Uterus (tissue), 4 donors: ENCODE measurements at places on chromosomes 2 and 18.

GRCh38 chr2:57809230-57809629, 237.4 kb upstream of the VRK2 start:
- H3K36me3 ChIP-seq = no peaks in the 10 kb centered on the region
- H3K27me3 ChIP-seq = no peaks in the 10 kb centered on the region
- no peaks in the 10 kb centered on the region for H3K4me1 ChIP-seq
- no peak for DNase-seq
- H3K4me3 ChIP-seq = no peak overlapping the region
- H3K27ac ChIP-seq = no peak overlapping the region

DNA sequence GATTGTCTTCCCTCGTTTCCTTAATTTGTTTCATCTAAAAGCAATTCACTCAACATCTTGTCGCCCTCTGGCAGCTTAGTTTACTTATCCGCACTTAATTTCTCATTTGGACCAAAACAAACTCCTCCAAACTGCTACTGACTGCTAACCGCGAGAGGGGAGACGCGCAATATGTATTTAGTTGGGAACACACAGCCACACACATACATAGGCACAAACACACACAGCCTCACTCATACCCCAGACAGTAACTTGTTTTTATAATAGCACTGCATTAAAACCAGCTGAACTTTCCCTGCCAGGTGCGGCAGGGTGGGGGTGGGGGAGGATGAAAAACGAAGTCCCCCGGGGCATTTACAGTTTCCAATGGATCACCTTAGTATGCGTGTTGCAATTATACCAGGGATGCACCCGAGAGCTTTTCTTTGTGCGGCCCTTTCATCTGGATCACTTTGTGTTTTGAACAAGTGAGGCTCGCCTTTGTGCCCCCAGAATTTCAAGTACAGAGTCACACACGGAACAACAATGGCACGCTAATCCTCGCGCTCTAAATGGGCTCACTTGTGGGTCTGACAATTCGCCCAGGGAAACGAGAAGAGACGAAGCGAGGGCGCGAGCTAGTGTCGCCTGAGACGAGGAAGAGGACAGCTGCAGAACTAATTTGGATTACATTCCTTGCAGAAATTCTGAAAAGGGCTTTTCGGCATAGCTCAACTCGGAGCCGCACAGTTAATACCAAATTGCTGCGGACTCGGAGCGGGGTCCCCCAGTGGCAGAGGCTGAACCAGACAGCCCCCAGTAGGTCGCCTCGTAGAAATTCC, 2.4 kb downstream of the ERBB4 start:
- H3K27me3 ChIP-seq = no peaks in the 10 kb centered on the region
- H3K4me3 ChIP-seq = no peak overlapping the region
- no peak for DNase-seq
- no peaks in the 10 kb centered on the region for H3K4me1 ChIP-seq

- no peaks in the 10 kb centered on the region for H3K36me3 ChIP-seq
- no peak overlapping the region for H3K27ac ChIP-seq
- H3K27me3 ChIP-seq = no peaks in the 10 kb centered on the region
- no peak for DNase-seq
- H3K4me1 ChIP-seq = no peaks in the 10 kb centered on the region
Measured at GRCh38 chr2:124343827-124344498, 318.9 kb downstream of the CNTNAP5 start.

DNA sequence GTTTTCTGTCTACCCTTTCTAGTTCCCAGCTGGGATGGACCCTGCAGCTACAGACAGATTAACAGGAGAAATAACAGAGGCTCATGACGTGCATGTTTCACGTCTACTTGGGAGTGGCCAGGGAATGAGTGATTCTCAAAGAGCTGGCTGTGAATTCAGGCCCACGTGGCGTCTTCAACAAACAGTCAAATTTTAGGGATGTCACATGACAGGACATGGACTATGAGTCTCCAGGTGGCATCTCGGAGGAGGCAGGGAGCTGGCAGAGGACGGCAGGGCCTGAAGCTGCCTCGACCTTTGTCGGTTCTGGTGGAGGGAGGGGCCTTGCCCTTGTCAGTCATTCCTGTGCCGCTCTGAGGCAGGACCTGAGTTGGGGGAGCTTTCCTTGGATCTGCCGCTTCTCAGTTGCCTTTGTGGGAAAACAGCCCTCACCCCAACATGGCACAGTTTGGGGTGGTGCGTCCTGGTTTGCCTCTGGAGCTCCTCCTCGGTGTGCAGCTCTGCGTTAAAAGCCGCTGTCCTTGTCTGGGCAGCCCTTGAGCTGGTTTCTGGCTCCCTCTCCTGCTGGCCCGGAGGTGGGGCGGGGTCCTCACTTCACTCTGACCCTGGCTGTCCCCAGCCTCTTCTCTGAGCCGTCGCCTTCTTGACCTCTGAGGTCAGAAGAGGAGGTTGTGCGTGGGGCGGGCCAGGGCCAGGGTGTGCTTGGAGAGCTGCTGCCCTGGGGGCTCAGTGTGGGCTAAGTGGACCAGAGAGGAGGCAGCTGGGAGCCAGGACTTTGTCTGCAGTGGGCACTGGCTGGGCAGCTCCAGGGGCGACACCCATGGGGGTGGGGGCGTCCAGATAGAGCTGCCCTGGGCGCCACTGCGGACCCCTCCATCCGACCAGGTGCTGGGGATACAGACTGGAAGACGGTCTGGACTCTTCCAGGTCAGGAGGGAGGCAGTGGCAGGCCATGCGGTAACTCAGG, 12.1 kb upstream of the GAL3ST2 start:
- H3K4me1 ChIP-seq = no peaks in the 10 kb centered on the region
- DNase-seq = no peak
- H3K4me3 ChIP-seq = no peak overlapping the region
- no peaks in the 10 kb centered on the region for H3K27me3 ChIP-seq

- H3K27ac ChIP-seq = no peak overlapping the region
- no peaks in the 10 kb centered on the region for H3K4me1 ChIP-seq
- no peaks in the 10 kb centered on the region for H3K36me3 ChIP-seq
- H3K4me3 ChIP-seq = no peak overlapping the region
- no peaks in the 10 kb centered on the region for H3K27me3 ChIP-seq
- no peak for DNase-seq
Measured at GRCh38 chr2:187174582-187174981, 273.5 kb downstream of the CALCRL start.

GRCh38 chr2:98654699-98655495, 46.5 kb downstream of the UNC50 start:
- DNase-seq = no peak
- H3K36me3 ChIP-seq = no peaks in the 10 kb centered on the region
- no peak overlapping the region for H3K4me3 ChIP-seq
- no peaks in the 10 kb centered on the region for H3K27me3 ChIP-seq

- no peaks in the 10 kb centered on the region for H3K27me3 ChIP-seq
- no peaks in the 10 kb centered on the region for H3K36me3 ChIP-seq
- H3K4me3 ChIP-seq = no peak overlapping the region
- H3K4me1 ChIP-seq = no peaks in the 10 kb centered on the region
- H3K27ac ChIP-seq = no peak overlapping the region
- DNase-seq = no peak
Measured at GRCh38 chr18:12028674-12029073, 47.4 kb downstream of the IMPA2 start.

- H3K4me3 ChIP-seq = no peak overlapping the region
- H3K36me3 ChIP-seq = no peaks in the 10 kb centered on the region
- H3K4me1 ChIP-seq = no peaks in the 10 kb centered on the region
- DNase-seq = no peak
Measured at GRCh38 chr2:58032764-58033080, 13.9 kb upstream of the VRK2 start.
